ENCODE measurements at places on chromosomes 1 and 21.

DNA sequence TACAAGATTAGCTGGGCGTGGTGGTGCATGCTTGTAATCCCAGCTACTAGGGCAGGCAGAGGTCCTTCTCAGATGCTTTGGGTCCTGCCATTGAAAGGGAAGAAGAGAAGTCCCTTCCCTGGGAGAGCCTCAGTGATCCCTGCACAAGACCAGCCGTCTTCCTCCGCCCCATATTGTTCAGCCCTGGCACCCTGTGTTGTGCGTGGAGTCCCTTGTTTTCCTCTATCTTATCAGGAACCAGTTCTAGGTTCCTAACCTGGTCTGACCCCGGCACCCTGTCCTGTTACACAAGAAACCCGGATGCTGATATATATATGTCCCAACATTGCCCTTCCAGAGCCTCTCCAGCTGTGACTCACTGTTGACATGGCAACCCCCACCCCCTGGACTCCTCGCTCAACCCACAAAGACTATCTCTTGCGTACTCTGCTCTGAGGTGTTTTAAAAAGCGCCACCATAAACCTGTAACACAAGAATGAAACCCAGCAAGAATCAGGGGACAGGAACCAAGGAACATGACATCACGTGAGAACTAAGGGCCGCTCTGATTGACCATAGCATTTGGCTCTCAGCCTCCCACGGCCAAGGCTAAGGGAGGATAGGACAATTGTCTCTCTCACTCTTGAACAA lies 4.8 kb downstream of the MX2 start:
- DNase-seq, result no peak

- DNase-seq, result no peak
Measured at GRCh38 chr1:64935551-64936155, 30.7 kb downstream of the JAK1 start.

DNA sequence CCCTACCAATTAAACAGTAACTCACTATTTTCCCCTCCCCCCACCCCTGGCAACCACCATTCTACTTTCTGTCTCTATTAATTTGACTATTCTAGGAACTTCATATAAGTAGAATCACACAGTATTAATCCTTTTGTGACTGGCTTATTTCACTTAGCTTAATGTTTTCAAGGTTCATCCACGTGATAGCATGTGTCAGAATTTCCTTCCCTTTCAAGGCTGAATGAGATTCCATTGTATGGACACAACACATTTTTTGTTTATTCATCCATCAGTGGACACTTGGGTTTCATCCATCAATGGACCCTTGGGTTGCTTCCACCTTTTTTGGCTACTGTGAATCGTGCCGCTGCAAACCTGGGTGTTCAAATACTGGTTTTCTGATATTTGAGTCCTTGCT lies 41.7 kb downstream of the EIF2D start:
- DNase-seq, result no peak

- no peak for DNase-seq
Measured at GRCh38 chr1:35660581-35661473, 19.5 kb upstream of the PSMB2 start.

GRCh38 chr1:28811766-28812668 lies at the start of gene OPRD1:
Gene OPRD1 (plus strand): TSS chr1:28812170. CDS start chr1:28812384, 214 bp downstream.
- no peak for DNase-seq

GRCh38 chr1:245589906-245590305 lies 435.1 kb downstream of the KIF26B start:
- DNase-seq, result no peak

GRCh38 chr1:91201176-91201575 lies 179.3 kb upstream of the ZNF644 start:
- DNase-seq, result no peak

GRCh38 chr1:29447368-29447767 lies 211.0 kb downstream of the PTPRU start:
- DNase-seq, result no peak

DNA sequence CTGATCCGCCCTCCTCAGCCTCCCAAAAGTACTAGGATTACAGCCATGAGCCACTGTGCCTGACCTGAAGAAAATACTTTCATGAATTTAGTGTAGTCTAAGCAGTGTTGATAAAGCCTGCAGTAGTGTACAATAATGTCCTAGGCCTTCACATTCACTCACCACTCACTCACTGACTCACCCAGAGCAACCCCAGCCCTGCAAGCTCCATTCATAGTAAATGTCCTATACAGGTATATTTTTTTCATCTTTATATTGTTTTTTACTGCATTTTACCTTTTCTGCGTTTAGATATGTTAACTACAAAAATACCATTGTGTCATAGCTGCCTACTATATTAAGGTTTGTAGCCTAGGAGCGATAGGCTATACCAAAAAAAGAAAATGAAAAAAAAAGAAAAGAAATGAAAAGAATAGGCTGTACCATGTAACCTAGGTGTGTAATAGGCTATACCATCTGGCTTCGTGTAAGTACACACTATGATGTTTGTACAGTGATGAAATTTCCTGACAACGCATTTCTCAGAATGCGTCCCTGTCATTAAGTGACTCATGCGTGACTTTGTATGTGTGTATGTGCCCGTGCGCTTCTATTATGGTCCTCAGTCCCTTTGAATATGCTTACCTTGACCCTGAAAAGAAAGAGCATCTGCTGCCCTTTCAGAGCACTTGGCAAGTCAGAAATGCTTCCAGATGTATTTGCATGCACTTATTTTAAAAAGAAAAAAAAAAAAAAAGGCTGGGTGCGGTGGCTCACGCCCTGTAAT lies 9.2 kb upstream of the SLAMF8 start:
- DNase-seq, result no peak

DNA sequence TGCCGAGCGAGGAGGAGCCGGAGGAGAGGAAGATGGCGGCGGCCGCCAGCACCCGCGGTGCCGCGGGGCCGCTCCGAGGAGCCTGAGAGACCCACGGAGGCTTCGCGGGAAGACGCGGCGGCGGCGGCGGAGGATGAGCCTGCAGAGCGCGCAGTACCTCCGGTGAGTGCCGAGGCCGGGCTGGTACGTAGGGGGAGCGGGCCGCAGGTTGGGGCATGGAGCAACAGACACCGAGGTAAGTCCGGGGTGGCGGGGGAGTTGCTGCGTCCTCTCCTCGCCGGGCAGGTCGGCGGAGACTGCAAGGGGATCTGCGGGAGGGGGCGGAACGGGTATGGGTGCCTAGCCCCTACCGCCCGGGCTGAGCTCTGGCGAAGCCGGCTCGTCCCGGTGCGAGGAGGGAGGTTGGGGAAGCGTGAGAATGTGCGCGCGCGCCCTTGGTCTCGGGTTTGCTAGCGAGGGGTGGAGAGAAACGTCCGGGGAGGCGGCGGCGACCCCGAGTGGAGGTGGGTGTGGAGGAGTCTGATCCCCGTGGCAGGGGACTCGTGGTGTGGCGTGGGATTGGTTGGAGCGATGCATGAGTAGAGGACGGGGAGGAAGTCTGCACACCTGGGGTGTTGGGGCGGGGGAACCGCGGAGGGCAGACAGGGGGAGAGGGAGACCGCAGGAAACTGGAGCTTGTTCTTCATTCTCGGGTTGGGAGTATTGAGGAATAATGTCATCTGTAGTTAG lies at the start of gene SMG7:
Gene SMG7, plus strand, starts transcription at position 12 of the 729 bp plus-strand sequence. Its CDS starts 122 bp downstream, at position 134.
- peak; percentile 43 for DNase-seq

GRCh38 chr1:234877761-234878160 lies 250.9 kb downstream of the TOMM20 start:
- DNase-seq, result no peak

- no peak for DNase-seq
Measured at GRCh38 chr1:25469177-25469576, 38.5 kb downstream of the MACO1 start.

- no peak for DNase-seq
Measured at GRCh38 chr21:37206496-37206895, 60.6 kb downstream of the VPS26C start.

- no peak for DNase-seq
Measured at GRCh38 chr1:200367841-200368534, 41.8 kb downstream of the ZNF281 start.

GRCh38 chr1:40750451-40750908 lies 33.1 kb upstream of the KCNQ4 start:
- DNase-seq, result no peak

- no peak for DNase-seq
Measured at GRCh38 chr1:119554183-119554582, 47.2 kb downstream of the HSD3B1 start.

DNA sequence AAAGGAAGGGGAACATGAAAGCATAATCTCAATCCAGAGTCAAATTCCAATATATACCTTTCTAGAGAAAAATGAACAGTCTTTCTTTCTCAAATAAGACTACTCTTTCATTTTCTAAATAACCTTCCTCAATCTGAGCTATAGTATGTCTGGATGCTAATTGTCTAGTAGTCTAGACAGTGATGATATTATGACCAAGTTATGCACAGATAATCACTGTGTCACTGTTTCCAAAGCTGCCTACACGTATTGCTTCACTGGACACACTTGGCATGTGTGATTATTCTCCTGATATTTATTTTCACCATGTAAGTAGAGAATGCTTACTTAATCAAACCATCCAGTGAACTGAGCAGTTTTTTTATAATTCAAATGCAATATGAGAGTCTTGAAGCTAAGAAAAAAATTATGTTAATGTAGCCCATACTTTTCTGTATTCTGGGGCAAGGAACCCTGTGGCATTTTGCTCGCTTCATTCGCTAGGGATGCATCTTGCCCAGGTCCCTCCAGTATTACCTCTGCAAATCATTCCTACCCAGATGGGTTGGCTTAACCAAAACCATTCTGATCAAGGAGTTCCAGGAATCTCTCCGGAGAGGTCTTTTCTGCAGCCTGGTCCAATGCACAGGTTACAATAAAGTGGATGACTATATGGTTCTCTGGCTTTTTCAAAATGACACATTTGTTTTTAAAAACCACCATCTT lies 303.1 kb upstream of the RUNX1 start:
- DNase-seq, result no peak

- DNase-seq, result no peak
Measured at GRCh38 chr21:29196670-29197191, 66.3 kb downstream of the MAP3K7CL start.

GRCh38 chr1:147541672-147542568 lies 619 bp downstream of the BCL9 start:
- no peak for DNase-seq

DNA sequence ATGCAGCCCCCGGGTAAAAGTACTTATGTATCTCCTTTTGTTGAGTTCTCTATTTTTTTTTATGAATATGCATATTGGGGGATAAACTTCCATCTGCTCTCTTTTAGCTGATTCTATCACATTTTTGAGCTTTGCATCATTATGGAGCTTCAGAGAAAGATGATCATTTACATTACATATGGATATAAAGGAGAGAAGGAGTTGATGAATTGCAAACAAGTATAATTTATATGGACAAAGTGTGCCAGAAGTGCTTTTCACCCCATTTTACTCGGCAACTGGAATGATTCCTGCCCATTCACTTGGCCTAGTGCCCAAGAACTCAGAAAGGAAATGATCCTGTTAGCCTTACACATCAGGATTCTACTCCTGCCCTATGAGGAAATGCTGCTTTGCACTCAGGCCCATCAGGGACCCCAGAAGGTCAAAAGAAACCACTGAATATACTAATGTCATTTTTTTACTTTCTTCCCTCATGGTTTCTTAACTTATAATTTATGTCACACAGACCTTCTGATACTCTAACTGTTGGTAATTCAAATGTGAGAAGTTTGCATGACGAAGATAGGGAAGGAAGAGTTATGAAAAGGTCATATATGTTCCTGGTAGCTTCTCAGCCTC lies 65.6 kb downstream of the SAMSN1 start:
- no peak for DNase-seq

DNA sequence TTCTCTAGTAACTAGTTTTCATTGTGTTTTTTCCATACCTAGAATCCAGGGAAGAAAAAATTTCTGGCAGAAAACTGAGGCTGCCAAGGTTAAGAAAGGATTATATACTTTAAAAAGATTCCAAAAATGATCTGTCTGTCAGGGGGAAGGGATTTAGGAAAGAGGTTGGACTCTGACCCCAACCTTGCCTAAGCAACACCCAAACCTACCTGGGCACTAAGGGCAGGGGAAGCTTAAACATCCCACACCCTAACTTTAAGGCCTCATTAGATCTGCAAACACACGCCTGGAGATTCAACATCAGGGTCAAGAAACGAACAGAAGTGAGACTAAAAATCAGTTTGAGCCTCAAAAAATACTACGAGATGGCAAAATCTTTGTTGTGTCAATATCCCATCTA lies 19.4 kb downstream of the KDM5B start:
- DNase-seq, result no peak

- DNase-seq, result no peak
Measured at GRCh38 chr21:35063428-35064172, 14.5 kb upstream of the RUNX1 start.

- no peak for DNase-seq
Measured at GRCh38 chr1:180185971-180186645, 31.4 kb downstream of the QSOX1 start.

DNA sequence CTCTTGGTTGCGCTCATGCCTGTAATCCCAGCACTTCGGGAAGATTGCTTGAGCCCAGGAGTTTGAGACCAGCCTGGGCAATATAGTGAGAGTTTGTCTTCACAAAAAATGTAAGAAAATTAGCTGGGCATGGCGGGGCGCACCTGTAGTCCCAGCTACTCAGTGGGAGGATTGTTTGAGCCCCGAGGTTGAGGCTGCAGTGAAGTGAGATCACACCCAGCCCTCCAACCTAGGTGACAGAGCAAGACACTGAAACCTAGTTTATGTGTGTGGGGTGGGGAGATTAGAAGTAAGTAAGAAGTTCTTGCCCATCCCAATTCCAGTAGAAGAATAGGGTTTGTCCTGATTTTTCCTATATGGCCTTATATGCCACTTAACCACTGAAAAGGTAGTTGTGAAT lies 2.0 kb downstream of the RPL5 start:
- no peak for DNase-seq

GRCh38 chr1:151978922-151979321 lies 14.7 kb downstream of the S100A10 start:
- DNase-seq, result no peak

- no peak for DNase-seq
Measured at GRCh38 chr1:27589441-27589840, 14.5 kb downstream of the AHDC1 start.

DNA sequence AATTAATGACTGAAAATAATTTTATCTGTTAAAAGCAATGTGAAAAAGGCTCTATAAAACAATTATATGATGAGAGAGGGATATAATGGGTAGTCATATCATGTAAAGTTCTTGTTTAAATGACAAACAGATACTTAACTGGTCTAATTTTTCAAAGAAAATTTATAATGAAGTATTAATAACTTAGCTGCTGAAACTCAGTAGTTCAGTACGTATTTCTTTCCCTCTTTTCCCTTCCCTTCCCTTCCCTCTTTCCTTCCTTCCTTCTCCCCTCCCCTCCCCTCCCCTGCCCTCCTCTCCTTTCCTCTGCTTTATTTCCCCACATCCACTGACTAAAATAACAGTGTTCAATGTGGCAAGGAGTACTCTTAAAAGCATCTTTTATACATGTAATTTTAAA lies 123.1 kb upstream of the PTGFR start:
- DNase-seq, result no peak
